Testis (tissue), 5 donors: ENCODE measurements at places on chromosomes 1 and 21. TPM values are rescaled to one million over a fixed set of nuclear protein-coding genes. Genes with fewer than 3 reads are reported as not detected.

DNA sequence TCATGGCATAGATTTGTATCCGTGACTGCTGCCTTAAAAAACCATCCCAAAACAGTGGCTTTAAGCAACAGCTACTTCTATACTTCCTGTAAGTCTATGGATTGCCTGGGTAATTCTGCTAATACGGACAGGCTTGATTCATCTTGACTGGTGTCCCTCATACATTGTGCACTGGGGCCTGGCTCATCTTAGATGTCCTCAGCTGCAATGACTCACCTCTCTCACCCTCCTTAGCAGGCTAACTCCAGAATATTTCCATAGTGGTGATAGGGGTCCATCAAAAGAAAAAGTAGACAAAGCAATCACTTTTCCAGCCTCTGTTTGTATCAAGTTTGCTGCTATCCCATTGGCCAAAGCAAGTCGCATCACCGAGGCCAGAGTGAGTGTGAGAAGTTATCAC is 409.1 kb upstream of the KAZN start:
- H3K27me3 ChIP-seq = no peaks in the 10 kb centered on the region
- no peaks in the 10 kb centered on the region for H3K36me3 ChIP-seq
- H3K4me3 ChIP-seq = no peak overlapping the region
- no peaks in the 10 kb centered on the region for H3K4me1 ChIP-seq

GRCh38 chr1:58664881-58665280 is 35.0 kb downstream of the MYSM1 start:
- DNase-seq = no peak
- H3K27ac ChIP-seq = no peak overlapping the region
- no peak overlapping the region for H3K4me3 ChIP-seq
- H3K4me1 ChIP-seq = no peaks in the 10 kb centered on the region
- no peaks in the 10 kb centered on the region for H3K27me3 ChIP-seq

- no peak overlapping the region for H3K27ac ChIP-seq
- no peak overlapping the region for H3K4me3 ChIP-seq
- no peaks in the 10 kb centered on the region for H3K27me3 ChIP-seq
- no peaks in the 10 kb centered on the region for H3K4me1 ChIP-seq
Measured at GRCh38 chr1:234782105-234782751, 172.2 kb upstream of the IRF2BP2 start.

GRCh38 chr1:51955797-51956527 is 34.5 kb downstream of the RAB3B start:
- no peak overlapping the region for H3K27ac ChIP-seq
- H3K4me3 ChIP-seq = no peak overlapping the region
- no peak for DNase-seq
- no peaks in the 10 kb centered on the region for H3K27me3 ChIP-seq

GRCh38 chr1:222040955-222041354 is 299.1 kb upstream of the DUSP10 start:
- no peak overlapping the region for H3K27ac ChIP-seq
- no peak for DNase-seq
- no peaks in the 10 kb centered on the region for H3K36me3 ChIP-seq
- H3K27me3 ChIP-seq = no peaks in the 10 kb centered on the region

- no peak for DNase-seq
- H3K4me3 ChIP-seq = no peak overlapping the region
- no peaks in the 10 kb centered on the region for H3K36me3 ChIP-seq
- H3K27me3 ChIP-seq = no peaks in the 10 kb centered on the region
Measured at GRCh38 chr1:222060210-222060916, 318.5 kb upstream of the DUSP10 start.

GRCh38 chr1:28035420-28035819 is 53.0 kb downstream of the EYA3 start:
- H3K36me3 ChIP-seq = no peaks in the 10 kb centered on the region
- DNase-seq = no peak
- H3K27me3 ChIP-seq = no peaks in the 10 kb centered on the region

- no peak overlapping the region for H3K4me3 ChIP-seq
- H3K4me1 ChIP-seq = peaks cover 52% of the 10 kb centered on the region
- no peak for DNase-seq
- no peaks in the 10 kb centered on the region for H3K36me3 ChIP-seq
Measured at GRCh38 chr1:21302747-21303715, 12.8 kb upstream of the ECE1 start.

- H3K4me3 ChIP-seq = peak overlapping the region; percentile 31
- no peaks in the 10 kb centered on the region for H3K4me1 ChIP-seq
- no peak overlapping the region for H3K27ac ChIP-seq
- H3K36me3 ChIP-seq = no peaks in the 10 kb centered on the region
- peak; percentile 67 for DNase-seq
- no peaks in the 10 kb centered on the region for H3K27me3 ChIP-seq
Measured at GRCh38 chr1:87826681-87827251, 498.1 kb downstream of the LMO4 start.

DNA sequence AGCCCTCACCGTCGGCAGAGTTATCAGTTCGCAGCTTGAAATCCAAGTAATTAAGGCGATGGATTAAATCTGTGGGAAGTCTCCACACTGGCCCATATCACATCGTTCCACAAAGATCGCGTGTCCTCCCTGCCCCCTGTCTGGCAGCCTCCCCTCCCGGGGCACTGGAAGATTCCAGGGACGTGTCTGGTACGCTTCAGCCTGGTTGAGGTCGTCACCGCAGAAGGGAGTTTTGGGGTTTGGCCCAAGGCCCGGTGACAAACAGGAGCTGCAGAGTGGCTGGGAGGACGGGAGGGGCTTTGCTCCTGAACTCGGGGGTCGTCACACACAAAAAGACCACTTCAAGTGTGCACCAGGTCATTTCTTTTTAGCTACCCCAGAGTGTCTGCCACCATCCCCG is 51.1 kb downstream of the PRDM16 start:
- H3K4me1 ChIP-seq = peaks cover 13% of the 10 kb centered on the region
- no peak for DNase-seq
- no peaks in the 10 kb centered on the region for H3K27me3 ChIP-seq
- H3K4me3 ChIP-seq = no peak overlapping the region
- H3K27ac ChIP-seq = no peak overlapping the region

- H3K4me1 ChIP-seq = no peaks in the 10 kb centered on the region
- no peak overlapping the region for H3K27ac ChIP-seq
- no peak for DNase-seq
- H3K27me3 ChIP-seq = no peaks in the 10 kb centered on the region
Measured at GRCh38 chr1:228336308-228337030, 70.2 kb downstream of the TRIM11 start.

DNA sequence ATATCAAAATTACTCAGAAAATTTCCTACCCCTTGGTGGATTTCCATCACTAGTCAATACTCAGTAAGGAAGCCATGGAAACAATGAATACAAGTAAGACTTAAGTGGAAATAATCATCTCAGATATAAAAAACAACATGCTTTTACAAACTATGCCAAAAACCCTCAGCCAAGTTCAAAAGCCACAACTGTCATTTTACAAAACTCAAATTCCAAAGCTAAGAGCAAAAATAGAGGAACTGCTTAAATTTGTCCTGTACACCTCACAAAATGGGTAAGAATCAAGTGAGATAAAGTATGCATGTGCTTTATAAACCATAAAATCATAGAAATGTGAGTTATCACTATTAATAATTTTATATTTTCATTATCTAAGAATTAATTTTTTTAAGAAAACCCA is 9.6 kb downstream of the TMCO1 start:
- H3K36me3 ChIP-seq = no peaks in the 10 kb centered on the region
- no peak overlapping the region for H3K4me3 ChIP-seq
- no peaks in the 10 kb centered on the region for H3K27me3 ChIP-seq
- no peaks in the 10 kb centered on the region for H3K4me1 ChIP-seq

GRCh38 chr1:84569216-84569615 is 5.0 kb downstream of the CTBS start:
- H3K27ac ChIP-seq = no peak overlapping the region
- H3K27me3 ChIP-seq = no peaks in the 10 kb centered on the region
- no peaks in the 10 kb centered on the region for H3K36me3 ChIP-seq
- H3K4me1 ChIP-seq = peaks cover 23% of the 10 kb centered on the region
- no peak for DNase-seq

DNA sequence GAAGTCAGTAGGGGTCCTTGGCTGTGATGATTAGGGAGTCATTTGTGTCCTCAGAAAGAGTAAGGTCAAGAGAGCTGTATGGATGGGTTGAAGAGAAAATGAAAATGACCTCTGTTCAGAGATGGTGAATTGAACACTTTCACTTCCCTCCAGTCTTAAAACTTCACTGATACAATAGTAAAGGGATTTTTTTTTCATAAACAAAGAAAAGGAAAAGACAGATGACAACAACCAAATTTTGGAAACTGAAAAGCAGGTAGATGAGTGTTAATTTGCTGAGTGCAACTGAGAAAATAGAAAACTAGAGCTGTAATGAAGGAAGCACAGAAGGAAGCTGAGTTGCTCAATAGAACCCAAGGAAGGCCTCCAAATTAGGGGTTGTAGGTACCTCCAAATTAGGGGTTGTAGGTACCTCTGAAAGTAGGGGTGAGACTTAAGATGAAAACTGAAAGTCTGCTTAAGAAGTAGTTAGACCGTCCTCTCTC is 14.8 kb upstream of the S1PR1 start:
- H3K27ac ChIP-seq = no peak overlapping the region
- H3K4me1 ChIP-seq = no peaks in the 10 kb centered on the region
- H3K27me3 ChIP-seq = no peaks in the 10 kb centered on the region
- no peaks in the 10 kb centered on the region for H3K36me3 ChIP-seq
- DNase-seq = no peak

DNA sequence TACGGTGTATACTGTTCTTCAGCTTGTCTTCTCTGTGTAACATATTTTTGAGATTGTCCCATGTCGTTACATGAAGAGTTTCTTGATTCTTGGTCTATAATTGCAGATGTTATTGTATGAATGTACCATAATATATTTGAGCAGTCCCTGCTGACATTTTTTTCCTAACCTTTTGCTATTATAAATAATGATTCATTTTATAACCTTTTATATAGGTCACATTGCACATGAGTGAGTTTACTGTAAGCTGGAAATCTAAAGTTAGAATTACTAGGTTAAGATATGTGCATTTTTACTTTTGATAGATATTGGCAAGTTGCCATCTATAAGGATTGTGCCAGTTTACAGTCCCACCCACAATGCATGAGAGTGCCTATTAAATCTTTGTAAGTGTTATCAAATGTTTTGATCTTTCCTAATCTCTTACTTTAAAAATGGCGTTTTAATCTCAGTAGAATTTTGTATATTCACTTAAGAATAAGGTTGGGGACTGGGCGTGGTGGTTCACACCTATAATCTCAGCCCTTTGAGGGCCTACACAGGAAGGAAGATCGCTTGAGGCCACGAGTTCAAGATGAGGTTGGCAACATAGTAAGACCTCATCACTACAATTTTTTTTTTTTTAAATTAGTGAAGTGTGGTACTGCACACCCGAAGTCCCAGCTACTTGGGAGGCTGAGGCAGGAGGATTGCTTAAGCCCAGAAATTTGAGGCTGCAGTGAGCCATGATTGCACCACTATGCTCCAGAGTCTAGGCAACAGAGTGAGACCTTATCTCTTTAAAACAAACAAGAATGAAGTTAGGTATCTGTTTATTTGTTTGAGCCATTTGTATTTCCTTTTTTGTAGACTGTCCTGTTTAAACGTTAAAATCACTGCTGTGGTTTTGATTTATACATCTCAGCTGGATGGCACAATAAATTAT is 36.5 kb downstream of the ZMYM1 start:
- H3K36me3 ChIP-seq = no peaks in the 10 kb centered on the region
- DNase-seq = no peak
- H3K4me3 ChIP-seq = no peak overlapping the region
- no peak overlapping the region for H3K27ac ChIP-seq
- no peaks in the 10 kb centered on the region for H3K27me3 ChIP-seq

DNA sequence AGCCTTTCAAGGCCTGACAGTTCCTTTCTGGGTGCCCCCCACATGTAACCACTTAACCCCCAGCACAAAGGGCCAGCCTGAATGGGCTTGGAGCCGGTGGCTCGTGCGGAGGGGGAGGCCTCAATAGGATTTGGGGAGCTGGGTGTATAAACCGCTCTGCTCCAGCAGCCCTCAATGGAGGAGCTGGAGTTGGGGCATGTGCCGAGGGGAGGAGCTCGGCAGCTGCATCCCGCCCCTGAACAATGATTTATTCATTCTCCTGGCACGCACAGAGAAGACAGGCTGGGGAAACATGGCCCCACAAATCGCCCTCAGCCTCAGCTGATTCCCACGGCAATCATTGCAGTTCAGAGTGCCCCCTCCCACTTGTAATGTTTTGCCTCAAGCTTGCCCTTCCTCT is 6.9 kb upstream of the C1orf216 start:
- H3K27me3 ChIP-seq = no peaks in the 10 kb centered on the region
- DNase-seq = no peak
- H3K27ac ChIP-seq = no peak overlapping the region
- H3K4me1 ChIP-seq = no peaks in the 10 kb centered on the region

- no peak for DNase-seq
- no peaks in the 10 kb centered on the region for H3K27me3 ChIP-seq
- no peak overlapping the region for H3K4me3 ChIP-seq
Measured at GRCh38 chr1:55413286-55413685, 198.1 kb upstream of the USP24 start.

GRCh38 chr1:160858507-160858906 is 4.2 kb downstream of the CD244 start:
- H3K4me3 ChIP-seq = no peak overlapping the region
- no peak overlapping the region for H3K27ac ChIP-seq
- H3K27me3 ChIP-seq = no peaks in the 10 kb centered on the region
- no peaks in the 10 kb centered on the region for H3K36me3 ChIP-seq
- H3K4me1 ChIP-seq = no peaks in the 10 kb centered on the region
- DNase-seq = no peak

GRCh38 chr21:46125846-46126301 is 28.0 kb downstream of the COL6A2 start:
- no peaks in the 10 kb centered on the region for H3K36me3 ChIP-seq
- H3K4me3 ChIP-seq = no peak overlapping the region
- no peaks in the 10 kb centered on the region for H3K27me3 ChIP-seq
- peak; percentile 14 for DNase-seq
- no peaks in the 10 kb centered on the region for H3K4me1 ChIP-seq

DNA sequence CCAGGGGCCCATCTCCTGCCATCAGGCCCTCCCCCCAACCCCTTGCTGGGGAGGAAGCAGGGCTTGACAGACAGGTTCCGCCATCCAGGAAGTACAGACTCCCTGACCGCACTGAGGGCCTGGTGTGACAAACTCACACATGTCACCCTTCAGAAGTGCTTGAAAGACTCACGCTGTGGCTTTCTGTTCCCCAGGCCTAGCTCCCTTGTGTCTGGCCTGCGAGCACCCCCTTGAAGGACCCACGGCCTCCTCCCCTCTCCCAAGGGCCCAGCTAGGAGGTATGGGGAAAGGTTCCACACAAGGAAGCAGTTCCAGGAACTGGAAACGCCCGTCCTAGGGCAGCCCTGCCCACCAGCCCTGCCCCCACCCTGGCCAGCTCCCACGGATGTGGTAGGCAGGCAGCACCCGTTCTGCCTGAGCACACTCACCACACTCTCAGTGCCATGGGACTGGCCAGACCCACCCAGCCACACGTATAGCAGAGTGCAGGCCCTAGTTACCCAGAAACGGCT is 26.7 kb downstream of the SLC2A1 start:
- no peaks in the 10 kb centered on the region for H3K36me3 ChIP-seq
- H3K27me3 ChIP-seq = no peaks in the 10 kb centered on the region
- no peak overlapping the region for H3K27ac ChIP-seq

The AGO4 gene
- total RNA-seq = 24.0 TPM

The GBP7 gene
- total RNA-seq = not detected

The ARTN gene
- total RNA-seq = 1.6 TPM

The DNALI1 gene
- 73.0 TPM for total RNA-seq

The CDK11B gene
- 48.1 TPM for total RNA-seq

The C1orf116 gene
- 0.71 TPM for total RNA-seq

The FCGR3A gene
- total RNA-seq = 5.5 TPM

The ILDR2 gene
- total RNA-seq = 217 TPM
